Progenitor cell of endocrine pancreas (in vitro differentiated cells): ENCODE measurements at places on chromosomes 2 and 18. TPM values are rescaled to one million over a fixed set of nuclear protein-coding genes. Genes with fewer than 3 reads are reported as not detected.

DNA sequence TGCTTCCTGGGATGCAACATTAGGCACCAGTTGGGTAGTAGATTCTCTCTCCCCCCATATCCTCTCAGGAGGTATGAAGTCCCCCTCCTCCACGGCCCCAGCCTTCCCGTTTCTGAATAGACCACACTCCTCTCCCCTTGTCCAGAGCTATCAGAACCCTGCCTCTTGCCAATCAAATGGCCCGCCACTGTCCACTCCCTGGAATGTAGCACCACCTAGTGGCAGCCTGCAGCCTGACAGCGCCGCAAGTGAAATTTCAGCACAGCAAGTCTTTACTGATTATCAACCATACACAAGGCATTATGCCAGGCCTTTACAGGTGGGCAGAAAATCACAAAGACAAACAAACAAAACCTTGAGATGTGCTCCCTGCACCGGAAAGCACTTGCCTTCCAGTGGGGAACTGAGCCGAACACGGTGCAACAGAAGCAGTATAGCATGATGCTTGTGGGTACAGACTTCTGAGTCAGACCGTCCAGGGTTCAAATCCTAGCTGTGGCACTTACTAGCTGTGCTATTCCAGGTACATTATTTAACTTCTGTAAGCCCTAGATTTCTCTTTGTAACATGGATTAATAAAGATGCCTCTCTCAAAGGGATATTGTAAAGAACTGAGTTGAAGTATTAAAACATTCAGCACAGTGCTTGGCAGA is 174.0 kb downstream of the SMAD2 start:
- no peak overlapping the region for H3K4me3 ChIP-seq
- H3K4me1 ChIP-seq = no peaks in the 10 kb centered on the region
- H3K36me3 ChIP-seq = no peaks in the 10 kb centered on the region
- H3K27ac ChIP-seq = no peak overlapping the region
- H3K27me3 ChIP-seq = peaks cover 34% of the 10 kb centered on the region
- DNase-seq = peak; percentile 72

Gene RSAD2
- total RNA-seq = 4.4 and 5.3 TPM in 2 replicates

Gene M1AP
- 2.5 and 2.6 TPM in 2 replicates for total RNA-seq

- peak; percentile 56 for DNase-seq
- H3K36me3 ChIP-seq = no peaks in the 10 kb centered on the region
- peaks cover 11% of the 10 kb centered on the region for H3K27me3 ChIP-seq
- no peaks in the 10 kb centered on the region for H3K4me1 ChIP-seq
Measured at GRCh38 chr2:68943581-68944568, 8.8 kb downstream of the GKN2 start.

GRCh38 chr2:40286721-40287120 is 165.2 kb downstream of the SLC8A1 start:
- no peak for DNase-seq
- H3K4me3 ChIP-seq = no peak overlapping the region
- no peaks in the 10 kb centered on the region for H3K27me3 ChIP-seq
- H3K36me3 ChIP-seq = no peaks in the 10 kb centered on the region
- H3K4me1 ChIP-seq = no peaks in the 10 kb centered on the region

Gene C2orf78
- total RNA-seq = not detected in 2 replicates

GRCh38 chr2:80592106-80592505 is 287.6 kb upstream of the LRRTM1 start:
- no peaks in the 10 kb centered on the region for H3K27me3 ChIP-seq
- peaks cover 2% of the 10 kb centered on the region for H3K36me3 ChIP-seq
- no peak overlapping the region for H3K4me3 ChIP-seq

Gene TTR
- total RNA-seq = 150 and 157 TPM in 2 replicates

DNA sequence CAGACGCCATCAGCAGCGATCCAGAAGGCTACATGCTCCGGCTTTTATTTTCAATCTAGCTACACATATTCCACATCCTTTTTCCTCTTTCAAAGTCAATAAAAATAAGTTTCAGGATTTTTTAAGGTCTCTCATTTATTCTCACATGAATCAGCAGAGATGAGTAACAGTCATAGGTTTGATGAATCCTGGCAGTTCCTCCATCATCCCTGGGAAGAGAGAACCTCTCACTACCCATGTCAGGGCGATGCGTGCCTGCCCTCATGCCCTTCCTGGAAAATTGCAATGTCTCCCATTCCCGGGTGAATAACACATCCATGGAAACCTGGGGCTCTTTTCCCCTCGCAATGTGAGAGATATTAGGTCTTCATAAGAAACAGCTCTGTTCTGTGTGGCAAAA is 301.1 kb upstream of the SMIM21 start:
- no peaks in the 10 kb centered on the region for H3K36me3 ChIP-seq

Gene ANO7
- total RNA-seq = 2.5 and 3.0 TPM in 2 replicates

GRCh38 chr2:19868701-19869580 is 32.8 kb downstream of the TTC32 start:
- no peak overlapping the region for H3K27ac ChIP-seq
- no peaks in the 10 kb centered on the region for H3K36me3 ChIP-seq
- H3K27me3 ChIP-seq = peaks cover 22% of the 10 kb centered on the region
- peak; percentile 32 for DNase-seq
- peak overlapping the region; percentile 81 for H3K4me3 ChIP-seq
- H3K4me1 ChIP-seq = peaks cover 1% of the 10 kb centered on the region

Gene NAGK
- 115 and 127 TPM in 2 replicates for total RNA-seq

Gene CDH19
- total RNA-seq = not detected in 2 replicates

Gene AKAIN1
- total RNA-seq = not detected in 2 replicates

- no peak overlapping the region for H3K27ac ChIP-seq
- no peaks in the 10 kb centered on the region for H3K36me3 ChIP-seq
- no peak for DNase-seq
- H3K4me3 ChIP-seq = no peak overlapping the region
Measured at GRCh38 chr2:106965611-106966010, 79.6 kb upstream of the ST6GAL2 start.

DNA sequence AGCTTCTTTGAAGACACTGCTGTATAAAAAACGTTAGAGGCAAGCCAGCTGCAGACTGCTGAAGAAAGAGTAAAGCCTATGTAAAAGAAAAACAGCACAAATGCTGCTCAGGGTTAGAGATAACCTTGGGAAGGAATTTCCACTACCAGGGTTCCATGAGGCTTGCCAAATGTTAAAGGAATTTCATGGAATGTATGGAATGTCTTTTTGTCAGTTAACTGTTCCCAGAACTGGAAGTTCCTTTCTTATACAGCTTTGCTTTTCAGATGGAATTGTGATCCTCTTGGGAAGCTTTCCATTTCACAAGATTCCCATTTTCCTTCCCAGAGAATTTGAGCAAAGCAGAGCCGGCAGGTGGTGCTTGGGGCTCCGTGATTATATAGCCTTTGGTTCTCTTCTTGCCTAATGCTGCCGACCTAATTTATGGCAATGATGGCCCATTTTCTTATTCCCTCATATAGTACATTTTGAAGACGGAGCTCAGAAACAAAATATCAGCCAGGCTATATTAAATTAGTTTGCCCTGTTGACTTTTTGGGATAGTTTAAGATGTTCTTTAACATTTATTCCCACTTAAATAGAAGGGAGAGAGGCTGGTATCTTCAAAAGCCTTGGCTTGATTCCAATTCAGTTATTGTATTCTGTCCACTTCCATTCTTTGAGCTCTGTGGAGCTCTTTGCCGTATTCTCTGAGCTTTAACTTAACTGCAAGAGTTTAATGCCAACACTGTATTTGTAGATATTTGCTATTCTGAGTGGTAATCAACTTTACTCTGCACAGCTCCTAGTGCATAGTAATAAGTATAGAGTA is 162.3 kb downstream of the PHLPP1 start:
- peak overlapping the region; percentile 91 for H3K27ac ChIP-seq
- H3K27me3 ChIP-seq = no peaks in the 10 kb centered on the region
- H3K4me3 ChIP-seq = no peak overlapping the region
- DNase-seq = no peak
- peaks cover 27% of the 10 kb centered on the region for H3K4me1 ChIP-seq
- H3K36me3 ChIP-seq = peaks cover 2% of the 10 kb centered on the region

Gene ARMC9
- total RNA-seq = 40.8 and 41.3 TPM in 2 replicates

- no peaks in the 10 kb centered on the region for H3K27me3 ChIP-seq
- H3K4me1 ChIP-seq = peaks cover 42% of the 10 kb centered on the region
- peaks cover 2% of the 10 kb centered on the region for H3K36me3 ChIP-seq
- no peak for DNase-seq
- no peak overlapping the region for H3K4me3 ChIP-seq
- H3K27ac ChIP-seq = peak overlapping the region; percentile 91
Measured at GRCh38 chr18:70296289-70296688, 7.4 kb downstream of the SOCS6 start.

DNA sequence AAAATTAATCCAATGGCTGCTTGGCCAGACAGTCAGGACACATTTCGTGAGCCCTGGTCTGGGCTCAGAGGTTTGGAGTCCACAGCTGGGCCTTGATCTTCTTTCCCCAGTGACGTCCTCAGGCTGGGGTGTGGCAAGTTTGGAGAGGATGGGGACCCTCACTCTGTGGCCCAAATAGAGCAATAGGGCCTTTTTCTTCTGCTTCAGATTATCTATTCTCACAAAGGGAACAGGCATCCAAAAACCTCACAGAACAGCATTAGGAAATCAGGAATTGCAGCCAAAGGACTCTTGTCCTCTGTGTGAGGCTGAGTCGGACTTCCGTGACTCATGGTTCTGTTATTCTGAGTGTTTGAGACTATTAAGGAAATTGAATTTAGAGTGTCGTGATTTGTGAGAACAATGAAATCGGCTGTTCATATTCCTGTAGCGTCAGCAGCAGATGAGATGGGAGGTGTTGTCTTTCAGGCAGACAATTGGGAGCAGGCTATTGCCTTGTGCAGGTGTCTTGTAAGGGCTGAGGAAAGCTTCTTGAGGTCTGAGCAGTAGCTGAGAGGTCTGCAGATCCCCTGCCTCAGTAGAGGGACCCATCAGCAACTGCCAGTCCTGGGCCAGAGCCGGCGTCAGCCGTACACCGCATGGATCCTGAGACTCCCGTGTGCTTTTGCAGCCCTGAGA is 113.8 kb downstream of the SH3RF3 start:
- H3K27ac ChIP-seq = no peak overlapping the region
- H3K4me3 ChIP-seq = no peak overlapping the region
- peaks cover 8% of the 10 kb centered on the region for H3K27me3 ChIP-seq
- peaks cover 10% of the 10 kb centered on the region for H3K4me1 ChIP-seq

GRCh38 chr2:215461836-215462532 is 26.1 kb upstream of the FN1 start:
- H3K4me1 ChIP-seq = peaks cover 7% of the 10 kb centered on the region
- no peak overlapping the region for H3K4me3 ChIP-seq
- no peaks in the 10 kb centered on the region for H3K36me3 ChIP-seq
- H3K27ac ChIP-seq = no peak overlapping the region

Gene AQP12A
- not detected in 2 replicates for total RNA-seq

GRCh38 chr2:25227576-25227975 is 59.2 kb upstream of the POMC start:
- H3K4me1 ChIP-seq = peaks cover 9% of the 10 kb centered on the region
- DNase-seq = no peak
- H3K4me3 ChIP-seq = no peak overlapping the region
- peaks cover 3% of the 10 kb centered on the region for H3K36me3 ChIP-seq

DNA sequence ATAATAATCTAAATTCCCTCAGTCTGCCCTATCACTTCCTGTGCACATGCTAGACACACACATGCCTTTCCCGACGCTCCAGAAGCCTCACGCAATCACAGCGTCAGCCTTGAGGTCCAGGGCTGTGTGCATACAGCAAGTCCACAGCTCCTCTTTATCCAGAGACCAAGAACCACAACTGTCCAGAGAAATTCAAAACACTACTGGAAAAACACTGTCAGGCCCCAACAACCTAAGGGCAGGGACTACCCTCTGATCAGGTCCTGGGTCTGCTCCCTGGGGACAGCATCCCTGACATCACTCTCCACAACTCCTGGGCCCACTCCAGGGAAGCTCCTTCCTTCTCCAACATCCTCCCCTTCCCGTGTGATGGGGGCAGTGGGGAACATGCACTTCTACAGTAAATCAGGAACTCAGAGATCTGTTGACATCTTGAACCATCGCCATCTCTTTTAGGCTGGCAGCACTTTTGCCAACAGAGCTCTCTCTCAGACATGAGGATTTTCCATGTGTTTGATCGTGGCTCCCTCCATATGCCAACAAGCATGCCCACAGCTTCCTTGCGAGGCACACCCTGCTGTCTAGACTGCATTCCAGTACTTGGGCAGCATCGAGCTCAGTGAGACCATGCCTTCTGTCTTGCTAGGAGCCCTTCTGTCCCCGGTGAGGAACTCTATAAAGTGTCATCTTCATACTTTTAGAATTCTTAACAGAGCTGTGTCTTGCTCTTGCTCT is 15.4 kb downstream of the TEX51 start:
- H3K4me1 ChIP-seq = no peaks in the 10 kb centered on the region
- H3K27ac ChIP-seq = no peak overlapping the region
- no peaks in the 10 kb centered on the region for H3K36me3 ChIP-seq

DNA sequence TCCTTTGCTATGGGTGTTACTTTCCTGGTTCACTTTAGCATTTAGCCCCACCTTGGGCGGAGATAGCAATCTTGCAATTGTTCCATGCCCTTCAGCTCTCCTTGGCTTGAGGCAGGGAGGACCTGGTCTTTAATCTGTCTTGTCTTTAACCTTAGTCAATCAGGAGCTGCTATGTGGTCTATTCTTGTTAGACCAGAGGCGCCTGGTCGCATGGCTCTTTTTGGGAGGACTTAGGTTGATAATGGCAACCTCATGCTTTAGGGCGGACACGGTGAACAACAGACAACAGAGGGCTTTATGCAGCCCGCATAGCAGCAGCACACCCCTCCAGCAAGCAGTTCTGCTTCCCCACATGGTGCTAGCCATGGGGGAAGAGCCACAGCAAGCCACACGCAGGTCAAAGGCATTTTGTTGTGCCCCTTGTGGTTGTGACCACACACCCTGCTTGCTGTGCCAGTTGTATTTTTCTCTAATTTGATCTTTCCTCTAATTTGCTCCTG is 17.7 kb upstream of the ZDBF2 start:
- no peak for DNase-seq
- H3K27ac ChIP-seq = no peak overlapping the region
- no peaks in the 10 kb centered on the region for H3K4me1 ChIP-seq
- H3K4me3 ChIP-seq = no peak overlapping the region

GRCh38 chr2:85734015-85734414 is 19.8 kb upstream of the ATOH8 start:
- H3K27me3 ChIP-seq = peaks cover 23% of the 10 kb centered on the region
- H3K4me1 ChIP-seq = no peaks in the 10 kb centered on the region
- no peak overlapping the region for H3K27ac ChIP-seq
- DNase-seq = no peak
- no peak overlapping the region for H3K4me3 ChIP-seq

Gene TMEM178A
- 28.7 and 32.9 TPM in 2 replicates for total RNA-seq
